ENCODE measurements at places on chromosomes 1 and 21.

DNA sequence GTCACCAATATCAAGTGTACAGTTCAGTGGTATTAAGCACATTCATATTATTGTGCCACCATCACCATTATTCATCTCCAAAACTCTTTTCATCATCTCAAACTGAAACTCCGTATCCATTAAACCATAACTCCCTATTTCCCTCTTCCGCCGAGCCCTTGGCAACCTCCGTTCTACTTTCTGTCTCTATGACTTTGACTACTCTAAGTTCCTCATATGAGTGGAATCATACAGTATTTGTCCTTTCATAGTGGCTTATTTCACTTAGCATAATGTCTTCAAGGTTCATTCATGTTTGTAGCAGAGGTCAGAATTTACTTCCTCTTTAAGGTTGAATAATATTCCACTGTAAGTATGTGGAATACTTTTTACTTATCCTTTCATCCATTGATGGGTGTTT lies 21.7 kb downstream of the SELP start:
- no peak for DNase-seq

- no peak for DNase-seq
These were observed 834.0 kb downstream of the USP25 start for GRCh38 chr21:16563795-16564194.

DNA sequence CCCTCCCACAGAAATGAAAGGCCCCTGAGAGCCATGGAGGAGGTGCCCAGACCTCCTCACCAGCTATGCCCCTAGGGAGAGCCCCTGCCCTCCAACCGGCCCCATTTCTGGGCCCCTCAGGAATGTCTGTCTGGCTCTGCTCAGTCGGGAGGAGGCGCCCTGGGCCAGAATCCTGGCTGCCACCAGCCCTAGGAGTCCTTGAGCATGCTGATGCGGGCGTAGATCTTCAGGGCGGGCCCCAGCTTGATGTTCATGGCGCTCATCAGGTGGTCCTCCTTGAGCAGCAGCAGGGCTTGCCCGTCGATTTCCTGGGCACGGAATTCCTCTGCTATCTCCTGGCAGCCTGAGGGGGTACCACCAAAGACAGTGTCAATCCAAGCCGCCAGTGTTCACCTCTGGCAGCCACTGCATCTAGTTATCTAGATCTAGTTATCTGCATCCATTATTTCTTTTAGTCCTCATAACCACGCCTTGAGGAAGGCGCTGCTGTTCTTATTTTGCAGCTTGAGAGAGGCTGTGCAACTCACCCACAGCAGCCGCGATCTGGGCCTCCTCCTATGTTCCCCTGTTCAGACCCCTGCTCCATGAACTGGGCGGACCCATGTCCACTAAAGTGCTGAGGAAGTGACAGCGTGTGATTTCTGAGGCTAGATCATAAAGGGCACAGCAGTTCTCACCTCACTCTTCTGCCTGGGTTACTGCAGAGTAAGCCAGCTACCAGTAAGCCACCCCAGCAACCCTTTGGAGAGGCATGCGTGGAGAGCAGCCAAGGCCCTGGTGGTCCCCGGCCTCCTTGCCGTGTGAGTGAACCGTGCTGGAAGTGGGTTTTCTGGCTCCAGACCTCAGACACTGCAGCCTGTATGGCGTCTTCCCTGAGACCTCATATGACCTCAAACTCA lies 4.0 kb upstream of the A3GALT2 start:
- DNase-seq = no peak

DNA sequence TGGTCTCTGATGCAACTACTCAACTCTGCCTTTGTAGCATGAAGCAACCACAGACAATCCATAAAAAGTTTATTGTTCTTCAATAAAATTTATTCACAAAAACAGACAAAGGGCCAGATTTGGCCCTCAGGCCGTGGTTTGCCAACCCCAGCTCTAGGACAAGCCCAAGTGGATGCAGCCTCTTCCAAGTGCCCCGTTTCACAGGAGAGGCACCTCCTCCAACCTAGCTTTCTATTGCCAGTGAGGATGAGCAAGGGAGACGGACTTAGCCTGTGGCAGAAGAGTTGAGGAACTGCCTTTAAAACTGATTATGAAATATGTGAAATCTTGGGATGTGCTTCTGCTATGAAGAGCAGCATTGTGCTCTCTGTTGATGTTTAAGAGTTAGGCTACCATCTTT lies 105.4 kb downstream of the PSMG1 start:
- no peak for DNase-seq

DNA sequence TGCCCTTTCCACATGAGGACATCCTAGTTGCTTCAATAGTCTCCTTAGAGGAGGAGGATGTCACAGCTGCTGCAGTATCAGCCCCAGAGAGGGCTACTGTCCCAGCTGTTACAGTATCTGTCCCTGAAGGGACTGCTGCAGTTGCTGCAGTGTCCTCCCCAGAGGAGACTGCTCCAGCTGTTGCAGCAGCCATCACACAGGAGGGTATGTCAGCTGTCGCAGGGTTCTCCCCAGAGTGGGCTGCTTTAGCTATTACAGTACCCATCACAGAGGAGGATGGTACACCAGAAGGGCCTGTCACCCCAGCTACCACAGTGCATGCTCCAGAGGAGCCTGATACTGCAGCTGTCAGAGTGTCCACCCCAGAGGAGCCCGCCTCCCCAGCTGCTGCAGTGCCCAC lies 78.5 kb upstream of the BMP8A start:
- DNase-seq = no peak

GRCh38 chr1:63148825-63149645 lies 173.3 kb upstream of the FOXD3 start:
- peak; percentile 48 for DNase-seq

DNA sequence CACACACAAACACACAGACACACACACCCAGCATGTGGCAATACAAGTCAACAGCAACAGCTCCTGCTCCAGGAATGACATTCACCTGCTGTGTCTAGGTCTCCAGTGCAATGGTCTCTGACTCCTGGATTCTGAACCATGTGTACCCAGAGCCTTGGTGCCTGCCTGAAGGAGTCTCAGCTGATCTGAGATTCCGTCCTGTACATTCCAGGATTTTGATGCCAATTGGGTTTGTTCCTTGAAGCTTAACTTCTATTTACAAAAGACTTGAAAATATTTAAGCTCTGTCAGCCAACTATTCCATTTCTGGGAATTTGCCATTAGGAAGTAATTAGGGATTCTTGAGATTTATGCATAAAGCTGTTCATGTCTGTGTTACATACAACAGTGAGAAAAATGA lies 85.4 kb upstream of the LRRC8D start:
- DNase-seq = no peak

- no peak for DNase-seq
These were observed 14.9 kb downstream of the CDA start for GRCh38 chr1:20603504-20604464.

DNA sequence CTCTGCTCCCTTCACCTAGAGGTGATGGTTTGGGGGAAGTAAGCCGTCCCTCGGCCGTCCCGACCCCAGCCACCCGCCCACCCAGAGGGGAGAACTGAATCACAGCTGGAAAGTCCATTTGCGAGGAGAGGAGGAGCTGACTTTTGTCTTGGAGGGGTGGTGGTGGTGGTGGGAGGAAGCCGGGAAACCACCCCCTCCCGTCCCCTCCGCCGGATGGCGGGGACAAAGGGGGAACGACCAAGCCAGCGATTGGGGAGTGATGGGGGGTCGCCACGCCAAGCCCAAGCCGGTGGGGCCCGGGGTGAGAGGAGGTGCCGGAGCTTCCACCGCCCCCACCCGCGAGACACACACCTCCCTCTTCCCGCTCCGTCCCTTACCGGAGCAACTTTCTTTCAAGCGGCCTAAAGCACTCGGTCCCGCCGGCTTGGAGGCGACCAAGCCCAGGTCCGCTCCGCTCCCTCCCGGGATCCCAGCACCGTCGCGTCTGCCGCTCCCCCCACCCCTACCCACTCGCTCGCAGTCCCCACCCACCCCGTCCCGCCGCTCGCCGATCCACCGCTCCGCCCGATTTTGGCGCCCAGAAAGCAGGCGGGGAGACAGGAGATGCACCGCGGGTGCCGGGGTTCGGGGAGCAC lies 540 bp downstream of the ARHGEF2 start:
- DNase-seq = peak; percentile 11

- DNase-seq = no peak
These were observed 9.7 kb downstream of the RD3 start for GRCh38 chr1:211482306-211482705.

GRCh38 chr1:87202451-87202850 lies 126.2 kb upstream of the LMO4 start:
- no peak for DNase-seq

- DNase-seq = no peak
These were observed 40.0 kb upstream of the CTPS1 start for GRCh38 chr1:40939320-40940059.

- no peak for DNase-seq
These were observed 13.1 kb upstream of the LPGAT1 start for GRCh38 chr1:211843507-211844298.

DNA sequence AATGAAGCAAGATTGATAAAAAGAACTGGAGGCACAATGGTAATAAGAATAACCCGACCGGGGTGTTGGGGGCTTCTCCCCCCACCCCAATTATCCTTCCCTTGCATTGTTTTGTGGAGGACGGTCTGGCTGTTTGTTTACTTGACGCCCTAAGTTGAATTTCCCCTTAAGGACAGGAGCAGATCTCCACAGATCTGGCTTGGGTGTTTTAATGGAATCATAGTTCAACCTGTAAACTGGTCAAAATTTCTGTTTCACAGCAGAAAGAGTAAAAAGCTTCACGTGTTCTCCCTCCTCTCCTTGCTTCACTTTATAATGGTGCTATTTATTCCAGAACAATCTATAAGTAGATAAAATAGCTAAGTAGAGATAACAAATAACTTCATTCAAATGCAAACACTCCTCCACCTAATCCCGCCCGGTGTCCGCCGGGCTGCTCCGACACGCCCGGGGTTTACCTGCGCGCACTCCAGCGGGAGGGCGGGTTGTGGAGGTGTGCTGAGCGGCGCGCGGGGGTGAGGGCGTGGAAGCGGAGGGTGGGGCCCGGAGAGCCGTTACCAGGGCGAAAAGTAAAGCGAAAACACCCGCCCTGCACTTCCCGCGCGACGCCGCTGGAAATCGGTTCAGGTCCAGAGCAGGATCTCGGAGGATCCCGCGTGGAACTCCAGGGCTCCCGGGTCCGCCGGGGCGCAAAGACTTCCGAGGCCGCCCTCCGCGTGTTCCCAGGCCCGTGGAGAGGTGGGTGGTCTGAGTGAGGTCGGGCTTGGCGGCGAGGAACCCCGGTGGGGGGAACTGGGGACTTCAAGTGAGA lies 2.0 kb upstream of the ATF3 start:
- DNase-seq = peak; percentile 18

GRCh38 chr1:34640654-34641401 lies 114.0 kb upstream of the GJB5 start:
- no peak for DNase-seq

DNA sequence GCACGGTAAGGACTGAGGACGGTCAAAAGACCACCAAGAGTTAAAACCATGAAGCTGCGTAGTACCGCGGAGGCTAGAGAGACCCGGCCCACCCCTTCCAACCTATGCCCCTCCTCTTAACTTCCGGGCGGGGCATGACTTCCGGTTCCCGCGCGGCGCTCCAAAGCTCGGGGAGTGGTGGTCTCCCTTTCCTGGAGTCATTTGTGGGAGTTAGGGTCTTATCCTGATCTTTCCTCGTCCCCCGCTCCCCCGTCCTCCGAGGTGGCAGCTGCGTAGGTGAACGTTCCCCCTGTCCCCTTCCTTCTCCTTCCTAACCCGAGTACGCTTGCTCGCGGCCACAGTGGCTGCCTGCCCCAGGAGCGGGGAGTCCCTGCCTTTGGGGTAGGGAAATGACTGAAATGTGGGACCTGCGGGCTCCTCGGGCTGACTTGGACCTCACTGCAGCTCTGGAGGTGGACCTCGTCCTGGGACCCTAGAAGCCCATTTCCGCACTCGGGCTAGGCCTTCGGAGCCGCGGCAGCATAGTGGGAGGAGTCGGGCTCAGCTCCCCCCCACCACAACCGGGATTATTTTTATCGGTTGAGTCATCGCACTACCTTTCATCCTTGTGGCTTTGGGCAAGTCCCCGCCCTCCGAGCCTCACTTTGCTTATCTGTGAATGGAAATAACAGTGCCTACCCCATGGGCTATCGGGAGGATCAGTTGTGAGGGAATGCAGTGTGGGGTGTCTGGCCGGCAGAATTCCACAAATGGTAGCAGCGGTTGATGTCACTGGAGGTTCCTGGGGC lies 24.1 kb downstream of the CELA3A start:
- peak; percentile 91 for DNase-seq

DNA sequence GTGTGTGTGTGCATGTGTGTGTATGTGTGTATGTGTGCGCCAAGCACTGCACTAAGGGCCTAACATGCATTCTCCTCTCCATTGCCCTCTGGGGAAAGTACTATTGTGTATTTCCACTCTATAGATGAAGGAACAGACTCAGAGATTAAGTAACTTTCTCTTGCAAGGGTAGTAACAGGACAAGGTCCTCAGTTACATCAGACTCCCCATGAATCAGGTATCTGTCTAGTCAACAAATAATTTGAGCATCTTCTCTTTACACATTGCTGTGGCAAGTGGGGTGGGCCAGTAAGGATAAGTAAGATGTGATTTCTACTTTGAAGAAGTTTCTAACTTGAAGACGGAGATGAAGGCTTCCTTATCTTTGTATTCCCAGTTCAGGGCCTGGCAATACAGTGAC lies 5.0 kb upstream of the HTR1D start:
- DNase-seq = no peak

All from NCI-H1105 (cell line).